ENCODE measurements at places on chromosomes 1 and 21. TPM values are rescaled to one million over a fixed set of nuclear protein-coding genes. Genes with fewer than 3 reads are reported as not detected.

C1orf174 gene
- total RNA-seq = 20.6 TPM

CELA3A gene
- total RNA-seq = not detected

G0S2 gene
- total RNA-seq = 1,296 TPM

SLC30A1 gene
- total RNA-seq = 21.0 TPM

DPYD gene
- total RNA-seq = 58.1 TPM

PPP2R5A gene
- total RNA-seq = 98.6 TPM

LCE1C gene
- total RNA-seq = not detected

FCGR3B gene
- total RNA-seq = 6.0 TPM

KIF14 gene
- total RNA-seq = 0.16 TPM

OR2AK2 gene
- total RNA-seq = not detected

EDARADD gene
- total RNA-seq = 1.2 TPM

KIAA1614 gene
- total RNA-seq = 4.0 TPM

ADORA3 gene
- total RNA-seq = 9.2 TPM

LCE1B gene
- total RNA-seq = not detected

LRRC53 gene
- total RNA-seq = not detected

PRELP gene
- 67.3 TPM for total RNA-seq

SPRR4 gene
- not detected for total RNA-seq

PTP4A2 gene
- total RNA-seq = 328 TPM
